Stimulated activated CD4-positive, alpha-beta T cell treated with anti-CD3 and anti-CD28 coated beads, Interleukin-12 subunit alpha, Interleukin-12 subunit beta, amount 100 ng/mL, for 24 hours (primary cell): ENCODE measurements at places on chromosomes 13 and 19.

GRCh38 chr13:51052581-51052980, 58.5 kb downstream of the C13orf42 start:
- DNase-seq = no peak

DNA sequence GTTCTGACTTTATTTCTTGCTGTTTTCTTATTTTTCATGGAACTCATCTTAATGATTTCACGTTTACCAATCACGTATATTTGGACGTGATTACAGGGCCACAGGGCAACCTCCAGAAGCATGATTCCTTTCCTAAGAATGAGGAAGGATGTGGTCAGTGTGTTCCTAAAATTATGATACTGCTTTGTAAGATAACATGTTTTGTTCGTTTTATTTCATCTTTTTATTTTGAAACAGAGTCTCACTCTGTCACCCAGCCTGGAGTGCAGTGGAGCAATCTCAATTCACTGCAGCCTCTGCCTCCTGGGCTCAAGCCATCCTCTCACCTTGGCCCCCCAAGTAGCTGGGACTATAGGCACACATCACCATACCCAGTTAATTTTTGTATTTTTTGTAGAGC, 24.8 kb upstream of the LAIR1 start:
- DNase-seq = no peak

GRCh38 chr19:46975925-46976782, 43.5 kb upstream of the NPAS1 start:
- no peak for DNase-seq

DNA sequence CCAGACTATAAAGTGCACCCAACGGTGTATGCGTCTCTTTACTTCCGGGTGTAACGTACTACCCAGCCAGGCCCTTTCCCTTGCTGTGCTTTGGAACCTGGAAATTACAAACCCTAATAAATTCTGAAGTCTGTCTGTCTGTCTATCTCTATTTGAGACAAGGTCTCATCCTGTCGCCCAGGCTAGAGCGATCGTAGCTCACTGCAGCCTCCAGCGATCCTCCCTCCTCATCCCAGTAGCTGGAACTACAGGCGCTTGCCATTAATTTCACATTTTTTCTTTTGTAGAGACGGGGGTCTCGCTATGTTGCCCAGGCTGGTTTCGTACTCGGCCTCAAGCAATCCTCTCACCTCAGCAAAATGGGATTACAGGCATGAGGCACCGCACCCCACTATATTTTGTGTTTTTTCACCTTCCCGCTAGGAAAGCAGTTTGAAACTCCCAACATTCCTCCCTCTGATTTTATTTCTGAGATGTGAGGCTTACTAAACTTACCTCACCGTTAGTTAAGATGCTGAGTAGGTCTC, 469 bp upstream of the RNF6 start:
- no peak for DNase-seq

DNA sequence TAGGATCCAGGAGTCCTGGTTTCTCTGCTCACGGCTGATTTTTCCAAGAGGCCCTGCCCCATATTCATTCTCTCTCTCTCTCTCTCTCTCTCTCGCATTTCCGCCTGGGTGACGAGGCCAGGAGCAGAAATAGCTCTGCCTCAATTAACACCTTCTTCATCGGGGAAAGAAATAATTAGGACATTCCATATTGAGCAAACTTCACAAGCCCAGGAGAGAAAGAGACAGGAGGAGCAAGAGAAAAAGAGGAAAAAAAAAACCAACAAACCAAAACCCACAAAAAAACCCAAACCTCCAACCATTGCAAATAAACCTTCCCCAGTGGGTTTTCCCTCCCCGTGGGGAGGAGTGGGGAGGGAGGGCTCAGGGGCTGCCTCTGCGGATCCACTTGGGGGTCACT, 143.0 kb downstream of the CACNA1A start:
- no peak for DNase-seq

DNA sequence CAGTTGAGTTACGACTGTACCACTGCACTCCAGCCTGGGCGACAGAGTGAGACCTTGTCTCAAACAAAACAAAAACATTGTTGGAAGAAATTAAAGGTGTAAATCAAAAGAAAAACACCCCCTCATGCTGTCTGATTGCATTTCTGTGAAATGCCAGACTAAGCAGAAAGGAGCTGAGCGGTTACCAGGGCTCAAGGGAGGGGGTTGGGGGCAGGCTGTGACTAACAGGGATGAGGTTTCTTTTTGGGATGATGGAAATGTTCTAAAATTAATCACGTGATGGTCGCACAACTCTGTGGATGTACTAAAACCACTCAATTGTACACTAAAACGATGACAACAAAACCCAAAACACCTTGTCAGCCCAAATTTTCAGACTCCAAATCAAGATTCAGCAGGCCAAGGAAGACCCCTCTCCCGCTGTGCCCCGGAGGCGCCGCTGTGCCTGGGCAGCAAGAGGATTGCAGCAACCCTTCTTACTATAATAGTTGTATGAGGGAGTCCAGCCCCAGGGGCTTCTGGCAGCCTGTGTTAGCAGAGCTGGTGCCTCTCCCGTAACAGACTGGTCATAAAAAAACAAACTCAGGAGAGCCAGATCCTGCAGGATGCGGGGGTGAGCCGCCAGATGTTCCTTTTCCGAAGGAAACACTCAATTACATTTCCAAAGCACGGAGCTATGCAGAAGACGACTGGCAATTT, 20.9 kb downstream of the CAPS start:
- DNase-seq = no peak

DNA sequence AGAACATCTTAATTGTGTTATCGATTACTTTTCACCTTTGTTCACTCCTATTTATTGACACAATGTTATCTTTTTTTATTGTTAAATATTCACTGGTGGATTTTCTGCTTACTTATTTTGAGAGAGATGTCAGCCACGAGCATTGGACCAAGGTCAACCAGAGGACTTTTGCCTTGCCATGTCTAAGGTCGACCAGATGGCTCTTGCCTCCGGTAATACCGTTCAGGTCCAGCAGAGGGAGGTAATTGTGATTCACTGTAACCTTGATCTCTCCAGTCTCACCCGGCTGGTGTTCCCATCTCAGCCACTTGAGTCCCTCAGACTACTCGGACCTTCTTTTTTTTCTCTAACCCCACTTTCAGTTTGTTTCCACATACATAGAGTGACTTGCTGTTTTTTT, 1438.1 kb downstream of the UQCRFS1 start:
- DNase-seq = peak; percentile 8

GRCh38 chr19:50327013-50327412, 2.2 kb downstream of the KCNC3 start:
- DNase-seq = no peak

- no peak for DNase-seq
Observed at GRCh38 chr19:15759962-15760565, 22.3 kb downstream of the OR10H3 start.
